ENCODE measurements at places on chromosomes 1 and 21.

- DNase-seq, result no peak
Measured at GRCh38 chr1:229689273-229689672, 63.2 kb downstream of the URB2 start.

- no peak for DNase-seq
Measured at GRCh38 chr1:48939042-48939441, 162.4 kb upstream of the BEND5 start.

GRCh38 chr1:210696709-210697108 is 368.0 kb downstream of the HHAT start:
- DNase-seq, result no peak

DNA sequence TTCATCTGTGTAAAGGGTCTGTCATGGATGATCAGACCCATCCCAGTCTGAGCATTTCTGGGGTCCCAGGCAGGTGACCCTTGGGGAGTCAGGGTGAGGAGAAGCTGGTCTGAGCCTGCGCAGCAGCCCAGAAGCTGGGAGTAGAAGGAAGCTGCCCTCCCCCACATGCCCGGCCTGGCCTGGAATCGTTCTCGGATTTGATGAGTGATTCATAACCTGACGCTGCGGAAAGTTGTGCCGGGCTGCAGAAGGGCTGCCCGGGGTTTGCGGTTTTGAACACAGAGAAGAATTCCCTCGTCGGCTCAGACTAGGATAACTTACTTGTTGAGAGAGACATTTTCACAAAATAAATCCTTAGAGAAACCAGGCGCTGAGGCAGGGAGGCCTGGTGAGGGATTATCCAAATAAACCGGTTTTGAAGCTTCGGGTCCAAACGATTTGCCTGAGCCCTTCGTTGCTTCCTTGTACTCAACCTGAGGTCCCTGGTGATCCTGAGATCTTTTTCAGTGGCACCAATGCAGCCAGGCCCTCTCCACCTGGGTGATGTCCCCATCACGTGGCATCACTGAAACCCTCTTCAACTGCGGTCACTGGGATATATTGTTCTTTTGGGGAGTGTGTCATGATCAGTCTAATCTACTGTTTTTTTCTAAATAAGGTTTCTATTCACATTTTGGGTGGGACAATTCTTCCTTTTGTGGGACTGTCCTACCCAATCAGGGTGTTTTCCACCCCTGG is 29.2 kb downstream of the EPHB2 start:
- no peak for DNase-seq

- DNase-seq, result no peak
Measured at GRCh38 chr1:209774592-209774991, 9.8 kb downstream of the C1orf74 start.

DNA sequence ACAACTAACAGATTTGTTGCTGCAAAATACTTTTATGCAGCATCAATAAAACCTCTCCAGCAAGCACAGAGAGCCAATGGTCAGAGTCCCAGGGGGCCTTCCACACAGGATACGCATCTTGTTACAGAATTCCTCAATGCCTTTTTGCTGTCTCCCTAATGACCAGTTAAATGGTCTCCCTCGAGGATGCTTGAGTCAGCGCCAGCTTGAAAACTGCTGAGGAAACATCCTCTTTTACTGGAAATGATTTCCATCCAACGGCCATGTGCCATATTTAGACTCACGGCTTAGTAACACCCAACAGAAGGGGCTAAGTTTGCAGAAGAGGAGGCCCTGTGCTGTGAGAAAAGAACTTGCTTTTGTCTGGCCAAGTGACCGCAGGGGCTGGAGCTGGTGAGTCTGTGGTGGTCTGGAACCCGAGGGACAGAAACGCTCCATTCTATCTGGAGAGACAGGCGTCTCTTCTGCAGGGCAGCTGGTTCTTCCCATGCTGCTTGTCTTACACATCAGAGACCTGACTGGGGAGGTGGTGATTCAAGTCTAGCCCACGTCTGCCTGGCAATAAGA is 496.4 kb downstream of the SETD4 start:
- no peak for DNase-seq

- no peak for DNase-seq
Measured at GRCh38 chr1:228803421-228803820, 68.1 kb downstream of the RHOU start.

DNA sequence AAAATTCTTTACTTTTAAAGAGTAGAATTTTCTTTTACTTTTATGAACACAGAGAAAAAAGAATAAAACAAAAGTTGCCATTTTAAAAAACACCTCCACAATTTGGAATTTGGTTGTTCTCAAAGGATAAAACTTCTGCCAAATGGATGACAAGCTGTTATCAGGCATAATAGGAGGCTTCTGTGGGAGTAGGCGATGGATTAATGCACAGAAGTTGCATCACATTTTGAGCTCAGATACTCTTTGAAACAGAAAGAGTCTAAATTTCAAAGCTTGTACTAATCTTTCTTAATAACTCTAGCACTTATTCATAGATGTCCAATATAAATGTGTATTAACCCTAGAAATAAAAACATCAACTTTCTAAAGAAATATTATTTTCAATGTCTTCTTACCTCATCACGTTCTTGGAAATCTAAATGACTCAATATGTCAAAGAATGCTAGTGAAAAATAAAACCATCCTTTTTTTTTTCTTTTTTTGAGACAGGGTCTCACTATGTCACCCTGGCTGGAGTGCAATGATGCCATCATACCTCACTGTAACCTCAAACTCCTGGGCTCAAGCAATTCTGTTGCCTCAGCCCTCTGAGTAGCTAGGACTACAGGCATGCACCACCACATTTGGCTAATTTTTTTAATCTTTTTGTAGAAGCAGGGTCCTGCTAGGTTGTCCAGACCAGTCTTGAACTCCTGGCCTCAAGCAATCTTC is 112.8 kb upstream of the USP25 start:
- DNase-seq, result no peak

- DNase-seq, result no peak
Measured at GRCh38 chr1:9294910-9295636, 2.4 kb downstream of the SPSB1 start.

Measured in D721Med (cell line).